Smooth muscle cell of trachea (primary cell): ENCODE measurements at places on chromosomes 2 and 18. TPM values are rescaled to one million over a fixed set of nuclear protein-coding genes. Genes with fewer than 3 reads are reported as not detected.

The SETBP1 gene
- total RNA-seq = 3.6 and 6.5 TPM in 2 replicates

The MAP3K19 gene
- not detected in 2 replicates for total RNA-seq

The ORMDL1 gene
- total RNA-seq = 63.0 and 66.3 TPM in 2 replicates

The FRZB gene
- 0.17 and 0.44 TPM in 2 replicates for total RNA-seq

The IL36B gene
- not detected in 2 replicates for total RNA-seq

The MPP4 gene
- 0.73 and 0.99 TPM in 2 replicates for total RNA-seq

The GMPPA gene
- total RNA-seq = 56.4 and 62.4 TPM in 2 replicates

The TMEM198 gene
- total RNA-seq = 0.73 and 2.3 TPM in 2 replicates

The CHMP3 gene
- 78.2 and 139 TPM in 2 replicates for total RNA-seq

The CYBRD1 gene
- 234 and 497 TPM in 2 replicates for total RNA-seq

The IL36RN gene
- total RNA-seq = not detected in 2 replicates

The RFTN2 gene
- 3.6 and 4.0 TPM in 2 replicates for total RNA-seq

The SAP130 gene
- total RNA-seq = 5.1 TPM in 2 replicates

The EML6 gene
- 0.15 and 0.66 TPM in 2 replicates for total RNA-seq

The MLPH gene
- total RNA-seq = 3.1 and 18.0 TPM in 2 replicates

The TMEM178A gene
- 1.0 and 1.3 TPM in 2 replicates for total RNA-seq

The RGPD3 gene
- total RNA-seq = 0.29 and 0.33 TPM in 2 replicates

The FAM124B gene
- total RNA-seq = 0.44 TPM in 1 of 2 replicates, not detected in the other

The NMUR1 gene
- total RNA-seq = under 0.01 and 0.17 TPM in 2 replicates

The TMEM182 gene
- 1.3 and 2.0 TPM in 2 replicates for total RNA-seq

The SFXN5 gene
- total RNA-seq = 12.7 and 14.0 TPM in 2 replicates

The CAPN14 gene
- 0.33 and 0.58 TPM in 2 replicates for total RNA-seq

The GPR55 gene
- total RNA-seq = not detected in 2 replicates

The GULP1 gene
- 56.6 and 66.8 TPM in 2 replicates for total RNA-seq

The PRKAG3 gene
- 0.15 and 0.50 TPM in 2 replicates for total RNA-seq

The CPO gene
- 0.17 TPM in 1 of 2 replicates, not detected in the other for total RNA-seq

The CSRNP3 gene
- total RNA-seq = 2.8 and 3.0 TPM in 2 replicates

The GPR39 gene
- total RNA-seq = 1.3 and 3.3 TPM in 2 replicates

The SIX3 gene
- total RNA-seq = not detected in 2 replicates

The DCTN1 gene
- 200 and 311 TPM in 2 replicates for total RNA-seq

The MAPK4 gene
- not detected in 2 replicates for total RNA-seq

The PDCD1 gene
- total RNA-seq = not detected in 2 replicates

The REEP1 gene
- 0.15 TPM in 1 of 2 replicates, not detected in the other for total RNA-seq

The NDUFB3 gene
- 40.9 and 99.6 TPM in 2 replicates for total RNA-seq

The EFHD1 gene
- under 0.01 TPM in 1 of 2 replicates, not detected in the other for total RNA-seq

The IWS1 gene
- total RNA-seq = 34.2 and 43.0 TPM in 2 replicates

The NGEF gene
- 0.44 and 4.3 TPM in 2 replicates for total RNA-seq
